Cardiac muscle cell (in vitro differentiated cells and primary cell): ENCODE measurements at places on chromosomes 13 and 19.

- H3K36me3 ChIP-seq = no peaks in the 10 kb centered on the region
- DNase-seq = peak; percentile 96
- H3K27ac ChIP-seq = no peak overlapping the region
- H3K27me3 ChIP-seq = peaks cover 5% of the 10 kb centered on the region
Measured at GRCh38 chr19:4759388-4760284, 31.9 kb upstream of the FEM1A start.

DNA sequence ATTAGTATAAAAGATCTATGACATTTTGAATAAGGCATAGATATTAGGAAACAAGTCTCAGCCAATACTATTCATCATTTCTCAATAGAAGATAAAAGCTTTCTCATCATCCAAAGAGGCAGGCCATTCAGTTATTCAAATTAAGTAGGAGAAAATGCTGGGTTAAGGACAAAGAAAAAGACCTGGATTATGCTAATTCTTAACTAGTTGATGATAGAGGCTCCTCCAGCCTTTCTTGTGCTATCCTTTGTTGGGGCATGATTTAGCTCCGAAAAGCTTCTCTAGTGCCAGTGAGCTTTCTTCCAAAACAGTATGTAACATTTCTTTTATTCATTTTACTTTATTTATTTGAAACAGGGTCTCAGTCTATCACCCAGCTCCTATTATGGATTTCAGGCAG is 223.0 kb downstream of the DCLK1 start:
- H3K4me1 ChIP-seq = no peaks in the 10 kb centered on the region
- no peak overlapping the region for H3K4me3 ChIP-seq
- H3K36me3 ChIP-seq = no peaks in the 10 kb centered on the region
- H3K27me3 ChIP-seq = no peaks in the 10 kb centered on the region

- H3K4me1 ChIP-seq = no peaks in the 10 kb centered on the region
- no peaks in the 10 kb centered on the region for H3K36me3 ChIP-seq
- peak; percentile 66 for DNase-seq
Measured at GRCh38 chr13:41284512-41285288, 21.3 kb upstream of the MTRF1 start.

GRCh38 chr19:5682107-5682482 is 1.3 kb downstream of the HSD11B1L start:
- DNase-seq = no peak
- no peaks in the 10 kb centered on the region for H3K36me3 ChIP-seq
- no peak overlapping the region for H3K27ac ChIP-seq
- H3K4me3 ChIP-seq = no peak overlapping the region

- no peak for DNase-seq
- no peak overlapping the region for H3K4me3 ChIP-seq
- no peak overlapping the region for H3K27ac ChIP-seq
- no peaks in the 10 kb centered on the region for H3K27me3 ChIP-seq
Measured at GRCh38 chr19:36514012-36514612, 14.0 kb downstream of the ZNF260 start.

- no peaks in the 10 kb centered on the region for H3K4me1 ChIP-seq
- DNase-seq = no peak
- no peaks in the 10 kb centered on the region for H3K27me3 ChIP-seq
- H3K4me3 ChIP-seq = no peak overlapping the region
Measured at GRCh38 chr13:70432276-70432805, 324.1 kb upstream of the KLHL1 start.
